ENCODE measurements at places on chromosomes 4 and X.

- DNase-seq: peak; percentile 47
Measured at GRCh38 chrX:105650986-105651385, 171.4 kb upstream of the NRK start.

- DNase-seq: no peak
Measured at GRCh38 chr4:139893801-139894200, 228.2 kb downstream of the MGST2 start.

DNA sequence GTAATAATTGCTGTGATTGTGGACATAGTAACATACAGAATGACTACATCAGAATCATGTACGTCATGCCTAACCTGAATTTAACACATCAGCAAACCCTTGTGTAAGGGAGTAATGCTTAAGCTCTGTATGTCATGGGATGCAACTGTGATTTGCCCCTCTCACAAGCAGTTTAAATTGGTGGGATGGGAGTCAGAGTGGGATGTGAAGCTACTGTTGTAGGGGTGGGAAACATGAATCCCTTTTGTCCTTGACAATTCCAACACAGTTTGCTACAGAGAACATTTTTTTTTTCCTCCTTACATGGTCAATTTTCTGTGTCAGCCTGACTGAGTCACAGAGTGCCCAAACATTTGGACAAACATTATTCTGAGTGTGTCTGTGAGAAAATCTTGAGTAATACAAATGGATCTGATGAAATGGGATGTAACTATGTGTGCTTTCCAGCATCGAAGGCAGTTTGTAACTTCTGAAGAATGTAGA is 392.8 kb downstream of the GPM6A start:
- no peak for DNase-seq

GRCh38 chr4:169485791-169486742 is 126.3 kb downstream of the NEK1 start:
- DNase-seq: peak; percentile 58

GRCh38 chrX:114344756-114345349 is 239.0 kb upstream of the HTR2C start:
- no peak for DNase-seq

- DNase-seq: no peak
Measured at GRCh38 chr4:98939438-98939837, 10.5 kb upstream of the EIF4E start.

DNA sequence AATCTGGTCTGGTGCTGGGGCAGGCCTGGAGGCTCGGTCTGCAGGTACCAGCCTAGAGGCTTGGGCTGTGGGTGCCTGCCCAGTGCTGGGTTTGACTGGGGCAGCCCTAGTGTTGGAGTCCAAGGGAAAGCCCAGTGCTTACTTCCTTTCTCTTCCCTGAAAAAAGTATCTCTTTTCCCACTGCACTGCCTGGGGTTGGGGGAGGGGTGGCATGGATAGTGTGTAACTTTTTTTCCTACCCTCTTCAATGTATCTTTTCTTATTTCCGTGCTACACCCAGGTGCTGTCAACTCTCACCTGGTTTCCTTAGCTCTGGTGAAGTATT is 21.6 kb downstream of the KANTR start:
- DNase-seq: no peak

Data from femur (tissue), 1 donor.